ENCODE measurements at places on chromosomes 3 and 15.

DNA sequence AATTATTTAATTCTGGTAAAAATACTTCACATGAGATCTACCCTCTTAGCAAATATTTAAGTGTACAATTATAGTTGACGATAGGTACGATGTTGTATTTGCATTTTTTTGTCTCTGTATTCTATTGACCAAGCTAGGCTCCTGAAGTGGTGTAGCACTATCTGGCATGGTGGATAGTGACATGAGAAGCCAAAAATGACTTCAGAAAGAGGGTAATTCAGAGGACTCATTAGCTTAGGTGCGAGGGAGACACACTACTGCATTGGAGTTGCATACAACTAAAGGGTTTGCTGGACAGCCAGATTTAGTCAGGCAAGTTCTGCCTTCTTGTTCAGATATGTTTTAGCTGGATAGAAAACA, 50.6 kb downstream of the KBTBD8 start:
- DNase-seq, result no peak

DNA sequence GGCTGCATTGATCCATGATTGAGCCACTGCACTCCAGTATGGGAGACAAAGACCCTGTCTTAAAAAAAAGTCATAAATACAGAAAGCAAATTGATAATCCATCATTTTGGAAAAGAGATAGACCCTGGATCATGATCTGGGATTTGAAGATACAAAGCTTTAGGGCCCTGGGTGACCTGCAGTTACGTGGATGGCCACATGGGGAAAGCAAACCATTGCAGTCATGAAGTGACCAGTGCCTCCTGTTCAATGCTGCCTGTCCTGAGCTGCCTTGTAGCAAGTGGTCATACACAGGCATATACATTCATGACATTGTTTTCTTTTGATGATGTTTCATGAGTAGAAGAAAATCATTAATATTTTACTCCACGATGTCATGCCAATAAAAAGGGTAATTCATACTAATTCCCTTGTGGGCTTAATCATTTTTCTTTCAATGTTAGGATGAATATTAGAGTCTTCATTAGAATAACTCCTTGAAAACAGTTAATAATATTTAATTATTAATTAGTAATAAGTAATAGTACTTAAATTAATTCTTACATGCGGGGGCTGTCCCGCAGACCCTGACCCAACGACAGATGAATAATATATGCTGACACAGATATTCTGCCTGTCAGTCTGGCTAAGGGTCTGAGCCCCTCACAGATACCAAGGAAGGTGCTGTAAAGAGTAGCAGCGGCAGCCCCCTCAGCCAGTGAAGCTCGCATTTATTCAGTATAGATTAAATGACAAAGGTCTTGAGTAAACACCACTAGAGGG, 109.0 kb upstream of the UNC13C start:
- peak; percentile 61 for DNase-seq

DNA sequence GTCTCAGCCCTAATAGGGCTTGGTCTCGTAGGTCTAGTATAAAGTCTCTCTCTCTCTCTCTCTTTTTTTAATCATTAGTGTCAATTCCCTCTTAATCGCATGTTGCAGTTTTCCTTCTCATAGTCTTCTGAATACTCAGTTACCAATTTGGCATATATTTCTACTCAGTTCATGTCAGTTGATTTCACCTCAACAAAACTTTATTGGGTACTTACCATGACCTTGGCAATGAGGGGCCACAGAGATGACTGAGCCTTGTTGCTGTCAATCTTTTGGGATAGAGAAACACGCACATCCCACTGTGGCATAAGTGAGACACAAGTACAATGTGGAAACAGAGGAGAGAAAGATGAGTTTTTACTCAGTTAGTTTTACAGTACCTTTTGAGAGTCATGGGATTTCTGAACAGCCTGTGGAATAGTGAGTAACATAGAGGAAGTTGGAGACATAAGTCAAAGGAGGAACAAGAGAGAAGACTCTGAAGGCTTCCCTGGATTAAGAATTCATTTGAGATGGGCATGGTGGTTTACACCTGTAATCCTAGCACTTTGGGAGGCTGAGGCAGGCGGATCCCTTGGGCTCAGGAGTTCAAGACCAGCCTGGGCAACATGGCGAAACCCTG, 150.2 kb upstream of the CBLB start:
- DNase-seq, result no peak

DNA sequence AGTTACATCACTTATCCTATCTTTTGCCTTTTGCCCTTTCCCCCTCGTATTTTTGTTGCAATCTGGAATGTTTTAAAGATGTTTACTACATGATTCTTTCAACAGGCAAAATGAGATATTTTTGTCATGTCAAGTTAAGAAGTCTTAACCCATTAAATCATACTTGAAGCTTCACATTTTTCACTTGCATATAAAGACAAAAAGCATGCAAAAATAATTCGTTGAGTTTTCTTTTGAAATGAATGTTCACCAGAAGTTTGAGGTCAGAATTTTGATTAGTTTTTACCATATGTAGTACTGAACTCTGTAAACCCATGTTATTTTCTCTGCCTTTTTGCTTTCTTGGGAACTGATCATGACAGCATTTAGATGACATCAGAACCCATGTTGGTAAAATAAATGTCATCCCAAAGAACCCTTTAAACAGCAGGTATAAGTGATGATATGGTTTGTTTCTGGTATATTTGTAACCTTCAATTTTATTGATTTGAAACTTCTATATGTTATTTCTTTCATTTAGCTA, 188.5 kb downstream of the GHSR start:
- DNase-seq, result no peak

DNA sequence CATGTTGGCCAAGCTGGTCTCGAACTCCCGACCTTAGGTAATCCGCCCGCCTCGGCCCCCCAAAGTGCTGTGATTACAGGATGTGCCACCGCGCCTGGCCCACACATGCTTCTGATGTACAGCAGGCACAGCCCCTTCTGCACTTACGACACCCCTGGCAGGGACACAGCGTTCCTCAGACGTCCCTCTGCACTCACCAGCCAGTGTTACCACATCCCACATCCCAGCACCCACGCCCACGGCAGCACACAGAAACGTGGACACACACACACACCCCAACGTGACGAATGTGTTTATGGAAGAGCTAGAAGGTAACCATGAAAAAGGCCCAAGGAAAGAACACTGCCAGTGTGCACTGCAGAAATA, 576 bp upstream of the RPAP1 start:
- no peak for DNase-seq

All from A549 (cell line).